ENCODE measurements at places on chromosomes 3 and 15.

GRCh38 chr3:52446631-52447511 lies 2.0 kb upstream of the SEMA3G start:
- no peak for DNase-seq

- no peak for DNase-seq
Measured at GRCh38 chr15:89669941-89670340, 9.2 kb downstream of the PLIN1 start.

- DNase-seq, result no peak
Measured at GRCh38 chr15:49919034-49919433, 200.0 kb downstream of the ATP8B4 start.

GRCh38 chr3:76930712-76931111 lies 109.2 kb upstream of the ROBO2 start:
- DNase-seq, result no peak

DNA sequence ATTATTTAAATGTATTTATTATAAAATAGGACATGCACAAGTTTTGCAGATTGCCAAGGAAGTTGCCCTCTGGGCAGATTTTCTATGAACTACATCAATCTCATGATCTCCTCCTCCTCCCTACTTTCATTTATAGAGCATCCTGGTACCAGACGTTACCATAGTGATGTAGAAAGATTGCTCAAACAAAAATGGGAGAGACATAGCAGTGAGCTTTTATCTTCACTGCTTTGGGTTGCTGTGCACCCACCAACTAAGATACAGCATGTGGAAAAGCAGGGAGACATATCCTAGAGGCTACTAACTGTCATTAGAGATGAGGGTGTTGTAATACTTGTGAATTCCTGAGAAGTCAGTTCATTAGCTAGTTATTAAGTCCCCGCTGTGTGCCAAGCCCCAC lies 137.5 kb upstream of the BFSP2 start:
- no peak for DNase-seq

GRCh38 chr15:70240082-70240481 lies 142.4 kb upstream of the TLE3 start:
- no peak for DNase-seq

DNA sequence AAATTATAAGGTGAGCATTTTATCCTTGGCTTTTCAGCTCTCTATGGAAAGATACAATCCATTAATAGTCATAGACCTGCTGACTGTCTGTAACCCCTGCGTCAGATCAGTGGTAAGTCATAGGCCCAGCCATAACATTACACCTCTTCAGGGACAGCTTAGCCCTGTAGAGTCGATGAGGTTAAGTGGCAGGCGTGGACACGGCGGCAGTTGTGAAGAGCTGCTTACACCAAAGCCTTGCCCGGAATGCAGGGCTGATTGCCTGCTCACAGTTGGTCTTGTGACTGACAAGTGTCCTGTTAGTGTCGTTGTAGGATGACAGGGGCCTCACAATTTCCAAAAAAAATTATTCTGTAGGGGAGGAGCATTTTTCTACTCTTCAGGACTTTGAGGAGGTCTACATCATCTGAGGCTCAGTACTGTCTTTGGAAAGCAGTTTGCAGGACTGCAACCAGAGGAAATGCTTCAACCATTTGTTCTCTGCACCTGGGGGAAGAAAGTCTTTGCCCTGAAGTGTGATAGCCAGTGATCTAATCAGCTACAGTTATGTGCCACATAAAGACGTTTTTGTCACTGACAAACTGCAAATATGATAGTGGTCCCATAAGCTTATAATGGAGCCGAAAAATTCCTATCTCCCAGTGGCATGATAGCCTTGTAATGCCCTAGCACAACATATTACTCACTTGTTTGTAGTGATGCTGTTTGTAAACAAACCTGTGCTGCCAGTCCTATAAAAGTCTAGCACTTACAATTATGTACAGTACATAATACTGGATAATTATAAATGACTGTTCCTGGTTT lies 14.9 kb upstream of the SELENOT start:
- DNase-seq, result no peak

DNA sequence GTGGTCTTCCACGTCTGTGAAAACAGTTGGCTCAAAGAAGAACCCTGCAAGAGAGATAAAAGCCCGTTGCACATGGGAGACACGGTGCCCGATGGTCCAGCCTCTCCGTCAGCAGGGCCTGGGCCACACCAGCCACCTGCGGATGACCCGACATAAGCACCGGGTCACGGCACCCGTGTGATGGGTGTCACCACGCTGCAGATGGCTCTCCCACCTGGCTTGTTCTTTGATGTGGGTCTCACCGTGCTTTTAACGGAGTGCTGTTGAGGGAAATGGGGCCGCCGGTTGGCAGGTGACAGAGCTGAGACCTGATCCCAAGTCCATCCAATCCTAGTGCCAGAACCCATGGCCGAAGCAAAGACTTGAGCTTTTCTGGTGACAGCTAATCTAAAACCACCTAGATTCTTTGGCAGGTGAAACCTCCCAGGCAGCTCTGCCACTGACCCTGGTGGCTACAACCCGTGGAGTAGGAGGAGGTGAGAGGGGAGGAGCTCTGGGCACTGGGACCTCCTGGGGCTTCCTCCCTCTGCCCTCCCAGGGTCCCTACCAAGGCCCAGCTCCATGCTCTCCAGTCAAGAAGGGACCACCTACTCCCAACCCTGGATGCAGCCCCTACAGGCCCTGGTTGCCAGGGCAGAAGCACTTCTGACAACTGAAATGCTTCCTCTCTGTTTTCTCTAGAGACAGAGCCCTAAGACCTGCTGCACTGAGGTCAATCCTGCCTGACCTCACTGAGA lies 23.4 kb upstream of the SLC41A3 start:
- DNase-seq, result no peak

GRCh38 chr15:53757906-53758305 lies 1.6 kb downstream of the WDR72 start:
- no peak for DNase-seq

- no peak for DNase-seq
Measured at GRCh38 chr15:72934921-72935320, 117.3 kb upstream of the NEO1 start.

- no peak for DNase-seq
Measured at GRCh38 chr3:23797491-23797890, 8.3 kb upstream of the UBE2E1 start.

DNA sequence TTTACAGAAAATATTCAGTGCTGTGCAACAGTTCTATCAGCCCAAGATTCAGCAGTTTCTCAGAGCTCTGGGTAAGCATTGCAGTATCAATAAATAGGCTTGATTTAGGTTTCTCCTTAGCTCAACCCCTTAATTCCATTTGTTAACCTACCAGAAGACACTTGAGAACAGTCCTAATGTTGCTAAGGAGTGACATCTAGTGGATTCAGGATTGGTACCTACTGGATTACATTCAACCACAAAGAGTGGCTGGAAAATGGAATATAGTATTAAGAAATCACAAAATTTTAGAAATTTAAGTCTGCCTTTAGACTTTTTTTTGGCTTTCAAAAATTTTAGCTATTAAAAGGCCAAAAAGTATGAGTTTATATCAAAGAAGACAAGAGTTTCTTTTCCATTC lies 34.7 kb downstream of the POLG start:
- no peak for DNase-seq

DNA sequence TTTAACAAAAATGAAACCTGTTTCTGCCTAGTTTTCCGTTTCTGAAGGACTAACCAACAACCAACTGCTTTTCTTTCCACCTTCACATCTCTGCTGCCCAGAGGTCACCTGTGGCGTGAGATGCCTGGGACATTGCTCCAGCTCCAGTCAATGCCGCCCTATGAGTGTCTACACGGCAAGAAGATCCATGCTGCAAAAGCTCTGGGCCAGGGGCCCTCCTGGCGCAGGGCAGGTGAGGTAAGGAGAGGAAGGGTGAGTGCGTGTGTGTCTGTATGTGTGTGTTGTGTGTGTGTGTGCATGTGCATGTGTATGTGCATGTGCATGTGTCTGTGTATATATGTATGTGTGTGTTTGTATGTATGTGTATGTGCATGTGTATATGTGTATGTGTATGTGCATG lies 131.4 kb downstream of the NSMCE3 start:
- DNase-seq, result no peak

- DNase-seq, result no peak
Measured at GRCh38 chr3:132637590-132637989, 22.0 kb downstream of the ACAD11 start.

Data from epithelial cell of proximal tubule (primary cell).